ENCODE measurements at places on chromosomes 7 and 10.

- no peak for DNase-seq
Observed at GRCh38 chr10:115093286-115093775, at the start of gene ATRNL1. TSS of gene ATRNL1 (plus strand) at chr10:115093365. CDS start at chr10:115093751, 386 bp downstream.

GRCh38 chr10:127715249-127715648 is 21.7 kb upstream of the FOXI2 start:
- no peak for DNase-seq

DNA sequence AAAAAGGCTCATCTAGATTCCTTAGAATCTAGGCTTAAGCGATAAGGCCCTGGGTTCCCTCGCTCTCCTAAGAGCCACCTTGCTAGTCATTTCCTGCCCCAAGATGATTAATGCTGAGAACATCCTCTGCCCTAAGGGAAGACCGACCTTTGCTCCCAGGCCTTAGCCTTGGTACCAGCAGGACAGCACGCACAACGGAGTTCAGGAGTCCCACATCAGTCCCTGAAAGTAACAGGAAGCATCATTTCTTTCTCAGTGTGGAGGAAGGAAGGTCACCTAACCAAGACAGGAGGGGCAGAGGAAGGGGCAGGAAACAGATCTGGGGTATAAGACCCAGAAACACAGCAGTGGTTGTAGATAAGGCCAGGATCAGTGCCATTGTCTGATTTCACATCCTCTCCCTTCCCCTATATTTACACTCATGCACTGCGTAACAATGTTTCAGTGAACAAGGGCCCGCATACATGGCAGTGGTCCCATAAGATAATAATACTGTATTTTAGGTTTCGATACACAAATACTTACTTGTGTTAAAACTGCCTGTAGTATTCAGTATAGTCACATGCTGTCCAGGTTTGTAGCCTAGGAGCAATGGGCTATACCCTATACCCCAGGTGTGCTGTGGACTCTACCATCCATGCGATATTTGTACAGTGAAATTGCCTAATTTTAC is 8.1 kb upstream of the FAM107B start:
- no peak for DNase-seq

DNA sequence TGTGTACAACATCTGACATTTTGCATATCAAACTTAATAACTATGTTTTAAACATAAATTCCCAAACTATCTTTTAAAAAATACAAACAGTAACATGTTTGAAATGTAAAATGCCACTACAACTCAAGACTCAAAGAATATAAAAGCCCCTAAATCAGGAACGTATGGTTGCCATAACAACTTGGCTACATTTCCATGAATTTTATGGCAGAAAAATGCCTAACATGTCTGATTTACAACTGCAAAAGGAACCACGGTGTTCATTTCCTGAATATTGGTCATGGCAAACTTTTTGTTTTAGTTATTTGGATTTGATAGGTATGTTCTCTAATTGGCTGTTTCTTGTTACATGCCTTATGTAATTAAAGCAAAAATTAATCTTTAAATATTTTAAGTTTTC is 2.0 kb downstream of the SOSTDC1 start:
- DNase-seq, result no peak

DNA sequence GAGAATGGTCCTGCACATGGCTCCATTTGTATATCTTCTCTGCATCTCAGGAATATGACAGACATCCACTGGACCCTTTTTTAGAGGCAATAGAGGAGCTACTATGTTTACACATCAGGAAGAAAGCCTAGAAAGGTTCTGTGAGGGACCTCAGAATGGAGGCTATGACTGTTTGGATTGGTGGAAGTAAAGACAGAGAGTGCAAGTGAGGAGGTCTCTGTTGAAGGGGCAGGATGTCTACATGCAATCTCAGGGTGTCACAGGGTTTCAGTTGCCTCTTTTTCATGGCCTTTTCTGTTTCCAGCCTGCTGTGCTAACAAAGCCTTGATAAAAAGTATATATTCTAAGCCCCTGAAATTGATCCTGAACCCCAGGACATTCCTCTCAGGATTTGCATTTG is 9.7 kb upstream of the GIMAP6 start:
- no peak for DNase-seq

GRCh38 chr7:55975988-55976633 is 11.7 kb downstream of the NIPSNAP2 start:
- DNase-seq, result no peak

DNA sequence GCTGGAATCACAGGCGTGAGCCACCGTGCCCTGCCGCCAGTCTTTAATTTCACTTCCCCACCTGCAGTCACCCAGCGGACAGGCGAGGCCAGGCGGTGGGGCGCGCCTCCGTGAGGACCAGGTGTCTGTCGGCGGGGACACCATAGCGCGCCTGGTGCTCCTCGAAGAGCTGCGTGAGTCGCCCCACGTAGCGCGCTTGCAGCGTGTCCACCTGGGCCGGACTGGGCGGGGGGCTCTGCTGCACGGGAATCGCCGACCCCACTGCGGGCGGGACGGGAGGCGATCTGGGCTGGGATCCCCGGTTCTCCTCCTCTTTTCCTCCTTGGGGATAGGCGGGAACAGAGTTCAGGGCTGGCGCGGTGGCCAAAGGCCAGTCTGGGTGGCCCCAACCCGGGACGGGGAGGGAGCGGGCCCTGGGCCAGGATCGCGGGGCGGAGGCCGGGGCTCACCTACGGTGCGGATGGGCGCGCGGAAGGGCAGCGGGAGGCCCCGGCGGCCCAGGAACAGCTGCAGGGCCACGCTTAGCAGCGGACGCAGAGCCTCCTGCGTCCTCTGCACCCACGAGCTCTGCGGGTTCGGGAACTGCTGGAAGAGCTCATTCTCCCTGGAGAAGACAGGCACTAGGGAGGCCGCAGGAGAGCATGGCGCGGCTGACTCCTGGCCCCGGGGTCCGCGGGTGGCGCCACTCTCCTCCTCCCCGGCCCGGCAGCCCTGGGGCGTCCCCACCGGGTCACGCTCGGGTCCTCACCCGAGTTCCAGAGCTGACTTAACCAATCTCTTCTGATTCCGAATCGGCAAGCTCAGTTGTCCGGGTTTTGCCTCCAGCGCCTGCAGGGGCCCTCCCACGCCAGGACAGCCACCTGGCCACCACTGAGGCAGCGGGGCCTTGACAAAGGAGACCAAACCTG is 1.1 kb upstream of the MOGAT3 start:
- DNase-seq, result no peak

Data from ecto neural progenitor cell (in vitro differentiated cells).